ENCODE measurements at places on chromosomes 1 and 21.

GRCh38 chr1:184031409-184032107 is 6.0 kb downstream of the COLGALT2 start:
- no peak for DNase-seq

GRCh38 chr1:184569106-184569505 is 182.3 kb downstream of the C1orf21 start:
- no peak for DNase-seq

DNA sequence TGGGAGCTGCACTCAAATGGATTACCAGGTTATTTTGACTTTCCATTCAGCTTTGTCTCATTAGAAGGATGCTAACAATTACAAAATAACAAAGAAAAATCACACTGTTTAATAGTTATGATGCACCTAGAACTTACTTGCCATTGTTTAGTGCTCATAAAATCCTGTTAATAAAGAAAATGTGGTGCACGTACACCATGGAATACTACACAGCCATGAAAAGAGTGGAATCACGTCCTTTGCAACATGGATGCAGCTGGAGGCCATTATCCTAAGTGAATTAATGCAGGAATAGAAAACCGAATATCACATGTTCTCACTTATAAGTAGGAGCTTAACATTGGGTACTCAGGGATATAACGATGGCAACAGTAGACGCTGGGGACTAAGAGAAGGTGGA is 19.8 kb downstream of the MAP3K21 start:
- no peak for DNase-seq

DNA sequence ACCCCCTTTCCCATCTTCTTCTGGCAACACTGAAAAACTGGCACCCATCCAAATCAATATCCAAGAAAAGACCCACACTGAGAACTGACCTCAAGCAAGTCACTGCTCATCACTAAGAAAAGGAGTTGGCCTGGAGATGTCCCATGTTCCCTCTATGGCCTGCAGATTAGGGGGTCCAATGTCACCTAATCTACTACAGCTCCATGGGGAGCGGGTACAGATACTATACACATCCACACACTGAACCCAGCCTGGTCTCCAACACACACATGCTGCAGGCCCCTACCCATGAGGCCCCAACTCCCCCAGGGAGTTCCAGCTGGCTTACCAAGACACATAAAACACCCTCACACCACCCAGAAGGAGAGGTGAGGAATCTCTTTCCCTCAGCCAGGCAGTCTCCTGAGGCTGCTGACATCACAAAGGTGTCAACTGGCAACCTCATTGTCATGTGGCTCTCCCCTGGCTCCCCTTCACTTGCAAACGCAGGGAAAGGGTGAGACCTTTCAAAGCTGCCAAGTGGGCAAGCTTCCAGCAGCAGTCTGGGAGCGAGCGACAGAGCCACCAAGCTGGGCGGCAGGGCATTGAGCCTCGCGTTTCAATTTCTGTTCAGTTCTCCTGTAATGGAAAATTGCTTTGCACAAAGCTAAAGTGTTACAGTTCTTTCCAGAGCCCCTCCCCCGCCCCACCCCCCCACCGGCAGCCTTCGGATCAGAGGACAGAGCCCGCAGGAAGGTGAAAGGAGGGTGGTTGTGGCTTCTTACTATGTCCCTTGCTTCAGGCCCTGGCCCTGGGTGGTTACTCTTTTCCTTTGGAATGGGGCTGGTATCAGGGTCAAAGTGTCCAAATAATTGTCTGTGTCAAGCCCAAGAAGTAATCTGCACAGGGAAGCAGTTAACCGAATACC is at the start of gene LRRC52:
Gene LRRC52, plus strand, starts transcription at position 469 of the 907 bp plus-strand sequence. Its CDS starts 297 bp downstream, at position 766.
- DNase-seq: no peak

DNA sequence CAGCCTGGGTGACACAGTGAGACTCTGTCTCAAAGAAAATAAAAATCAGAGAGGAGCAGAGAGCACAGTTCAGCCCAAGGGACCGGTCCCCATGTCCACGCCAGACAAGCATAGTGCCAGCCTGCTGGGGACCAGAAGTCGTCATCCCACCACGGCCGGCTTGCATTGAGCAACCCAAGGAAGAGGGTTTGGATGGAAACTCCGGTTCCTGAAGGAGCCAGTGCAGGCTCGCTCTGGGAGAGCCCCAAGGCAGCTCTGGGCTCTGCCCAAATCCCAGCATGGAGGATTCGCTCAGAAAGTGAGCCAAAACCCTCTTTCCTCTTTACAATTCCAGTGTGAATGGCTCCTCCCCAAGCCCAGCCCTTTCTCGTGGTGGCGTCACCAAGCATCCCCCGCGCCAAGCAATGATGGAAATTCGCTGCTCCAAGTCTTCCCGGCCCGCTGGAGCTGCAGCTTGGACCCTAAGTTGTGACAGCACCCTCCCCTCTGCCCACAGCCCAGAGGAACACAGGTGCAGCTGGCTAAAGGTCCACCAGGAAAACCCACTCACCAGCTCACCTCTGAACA is 64.1 kb upstream of the SLC25A33 start:
- DNase-seq: no peak

GRCh38 chr1:116232989-116233514 is 121.9 kb downstream of the MAB21L3 start:
- no peak for DNase-seq

GRCh38 chr1:36377791-36378492 is 7.8 kb downstream of the STK40 start:
- DNase-seq: no peak

DNA sequence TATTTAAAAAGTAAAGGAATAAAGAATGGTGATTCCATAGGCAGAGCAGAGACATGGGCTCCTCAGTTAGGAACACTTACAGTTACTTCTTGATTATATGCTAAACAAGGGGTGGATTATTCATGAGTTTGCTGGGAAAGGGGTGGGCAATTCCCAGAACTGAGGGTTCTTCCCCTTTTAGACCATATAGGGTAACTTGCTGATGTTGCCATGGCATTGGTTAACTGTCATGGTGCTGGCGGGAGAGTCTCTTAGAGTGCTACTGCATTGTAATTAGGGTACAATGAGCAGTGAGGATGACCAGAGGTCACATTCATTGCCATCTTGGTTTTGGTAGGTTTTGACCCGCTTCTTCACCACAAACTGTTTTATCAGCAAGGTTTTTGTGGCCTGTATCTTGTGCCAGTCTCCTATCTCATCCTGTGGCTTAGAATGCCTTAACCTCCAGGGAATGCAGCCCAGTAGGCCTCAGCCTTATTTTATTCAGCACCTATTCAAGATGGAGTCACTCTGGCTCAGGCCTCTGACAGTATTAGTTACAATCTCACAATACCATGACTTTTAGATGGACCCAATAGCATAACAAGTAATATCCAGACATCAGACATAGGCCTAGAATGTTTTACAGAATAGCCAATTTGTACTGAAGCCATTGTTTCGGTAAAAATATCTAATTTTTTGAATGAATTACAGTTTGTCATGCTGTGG is 106.8 kb downstream of the ZBTB18 start:
- no peak for DNase-seq

DNA sequence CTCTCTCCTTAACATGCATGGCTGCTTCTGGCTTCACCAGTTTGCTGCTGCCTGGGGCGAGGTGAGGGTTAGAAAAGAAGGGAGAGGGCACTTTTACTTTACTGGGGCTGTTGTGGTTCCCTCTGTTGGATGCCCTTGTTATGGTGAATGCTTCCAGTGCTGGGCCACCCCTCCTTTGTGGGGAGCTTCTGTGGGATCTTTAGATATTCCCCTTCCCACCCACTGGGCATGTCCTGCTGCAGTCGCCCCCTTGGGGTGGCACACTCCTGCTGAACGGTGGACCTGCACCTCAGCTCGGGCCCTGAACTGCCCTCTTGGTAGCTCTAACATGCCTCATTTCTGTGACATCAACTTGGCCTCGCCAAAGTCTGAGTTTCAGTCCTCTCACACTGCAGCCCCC is 6.0 kb downstream of the TNN start:
- DNase-seq: no peak

DNA sequence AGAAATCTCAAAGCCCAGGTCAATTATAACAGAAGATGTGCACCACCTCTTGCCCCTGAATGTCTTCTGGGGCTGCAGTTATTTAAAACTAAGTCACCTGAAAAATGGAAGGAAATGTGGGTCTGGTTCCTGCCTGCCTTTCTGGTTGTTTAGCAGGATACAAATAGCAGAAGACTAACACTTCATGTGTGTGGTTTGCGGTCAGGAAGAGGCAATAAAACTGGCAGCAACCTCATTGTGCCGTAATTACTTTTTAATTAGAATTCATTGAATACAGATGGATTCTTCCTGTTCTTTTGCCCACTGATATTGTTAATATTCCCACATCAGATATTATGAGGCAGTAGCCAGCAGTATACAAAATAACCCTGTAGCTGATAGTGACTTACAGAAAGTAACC is 345.7 kb downstream of the ZNF326 start:
- no peak for DNase-seq

DNA sequence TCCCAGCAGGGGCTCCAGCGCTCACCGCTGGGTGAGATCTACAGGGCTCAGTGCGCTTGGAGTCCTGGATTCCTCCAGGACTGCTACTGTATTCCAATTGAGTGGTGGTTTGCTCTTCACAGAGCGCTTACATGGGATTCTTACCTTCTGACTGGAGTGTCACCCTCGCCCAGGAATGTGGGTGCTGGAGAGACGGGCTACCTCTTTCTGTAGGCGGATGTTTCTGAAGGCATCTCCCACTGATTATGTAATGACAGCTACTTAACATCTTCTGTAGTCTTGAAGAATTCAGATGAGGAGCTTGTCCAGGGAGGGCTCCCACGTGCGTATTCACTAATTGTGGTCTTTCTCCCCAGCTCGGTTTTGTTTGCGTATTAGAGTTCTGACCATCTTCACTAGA is 154.2 kb downstream of the DYRK1A start:
- DNase-seq: no peak
